ENCODE measurements at places on chromosomes 7 and 10. TPM values are rescaled to one million over a fixed set of nuclear protein-coding genes. Genes with fewer than 3 reads are reported as not detected.

Gene TMEM140
- 12.0 TPM for total RNA-seq

Gene STEAP2
- total RNA-seq = 32.4 TPM

Gene SMKR1
- total RNA-seq = not detected

Gene NRAP
- total RNA-seq = under 0.01 TPM

Gene TMEM130
- 1.3 TPM for total RNA-seq

Gene MACC1
- 0.09 TPM for total RNA-seq

Gene CRCP
- total RNA-seq = 41.3 TPM

Gene GPR22
- not detected for total RNA-seq

Gene AKR1D1
- total RNA-seq = not detected

Gene VCL
- 165 TPM for total RNA-seq

Gene PDE6C
- total RNA-seq = not detected

Gene LEP
- total RNA-seq = not detected

Gene HABP2
- not detected for total RNA-seq

Gene STAG3
- 0.32 TPM for total RNA-seq

Gene FFAR4
- not detected for total RNA-seq

Gene RBP3
- total RNA-seq = not detected

Gene LHFPL3
- total RNA-seq = not detected

Gene GPR85
- total RNA-seq = 1.9 TPM

Gene FGF8
- total RNA-seq = 0.16 TPM

Gene RSPH10B
- total RNA-seq = not detected

Gene CFTR
- total RNA-seq = not detected

Gene CPED1
- 36.9 TPM for total RNA-seq

Gene MALRD1
- total RNA-seq = 0.16 TPM

Gene TRPV5
- not detected for total RNA-seq

Gene CALY
- total RNA-seq = not detected

Gene XPNPEP1
- 104 TPM for total RNA-seq
